ENCODE measurements at places on chromosomes 16 and 17. TPM values are rescaled to one million over a fixed set of nuclear protein-coding genes. Genes with fewer than 3 reads are reported as not detected.

GPRC5C gene
- polyA plus RNA-seq, result 51.4 TPM

C17orf50 gene
- polyA plus RNA-seq, result 0.21 TPM

FN3KRP gene
- 48.4 TPM for polyA plus RNA-seq

RAD51D gene
- polyA plus RNA-seq, result 16.6 TPM

TP53TG3C gene
- polyA plus RNA-seq, result not detected
